Epithelial cell of proximal tubule (primary cell): ENCODE measurements at places on chromosomes 7 and 10. TPM values are rescaled to one million over a fixed set of nuclear protein-coding genes. Genes with fewer than 3 reads are reported as not detected.

DNA sequence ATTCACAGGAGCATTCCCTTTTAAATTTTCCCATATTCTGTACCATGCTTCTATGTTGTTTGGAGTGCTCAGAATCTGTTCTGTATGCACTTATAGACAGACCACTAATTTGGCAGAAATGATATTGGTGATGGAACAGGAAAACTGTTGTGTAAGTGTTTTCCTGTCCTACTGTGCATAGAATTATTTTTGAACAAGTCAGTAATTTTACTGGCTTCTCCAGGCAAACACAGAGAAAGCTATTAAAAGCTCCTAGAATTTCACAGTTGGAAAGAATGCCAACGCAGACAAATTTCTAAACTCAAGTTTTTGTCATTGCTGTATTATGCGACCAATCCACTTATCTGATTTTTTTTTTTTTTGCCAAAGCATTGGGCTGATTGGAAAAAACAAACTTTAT is 55.7 kb downstream of the ANKMY2 start:
- DNase-seq, result no peak

- no peak for DNase-seq
Measured at GRCh38 chr7:157851501-157852067, 514.8 kb downstream of the DNAJB6 start.

DNA sequence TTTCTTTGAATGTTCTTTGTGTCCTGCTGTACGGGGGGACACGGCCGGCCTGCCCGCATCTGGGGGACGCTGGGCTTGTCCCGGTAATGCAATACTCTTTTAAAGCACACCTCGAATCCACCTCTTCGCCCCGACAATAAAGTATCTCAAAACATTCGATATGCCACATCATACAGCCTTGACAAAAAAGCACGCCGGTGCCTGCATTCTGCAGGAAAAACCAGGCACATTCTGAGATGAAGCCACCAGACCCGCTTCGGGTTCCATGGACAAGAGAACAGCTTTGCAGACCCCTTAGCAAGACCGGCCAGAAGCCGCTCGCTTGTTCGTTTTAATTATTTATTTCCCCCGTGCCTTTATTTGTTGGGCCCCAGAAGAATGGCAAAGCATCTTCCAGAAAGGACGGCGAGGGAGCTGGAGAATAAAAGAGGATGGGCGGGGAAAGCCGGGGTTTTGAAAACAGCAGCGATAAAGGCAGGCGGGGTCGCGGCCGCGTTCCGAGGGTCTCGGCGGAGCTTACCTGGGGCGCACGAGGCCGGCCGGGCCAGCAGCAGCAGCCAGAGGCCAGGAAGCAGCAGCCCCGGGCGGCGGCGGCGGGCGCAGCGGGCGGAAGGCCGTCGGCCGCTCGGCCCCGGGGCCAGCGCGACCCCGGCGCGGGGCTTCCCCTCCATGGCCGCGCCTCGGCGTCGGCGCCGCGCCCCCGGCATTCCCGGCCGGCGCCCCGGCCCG is 462 bp downstream of the KIAA1549 start:
- no peak for DNase-seq

DNA sequence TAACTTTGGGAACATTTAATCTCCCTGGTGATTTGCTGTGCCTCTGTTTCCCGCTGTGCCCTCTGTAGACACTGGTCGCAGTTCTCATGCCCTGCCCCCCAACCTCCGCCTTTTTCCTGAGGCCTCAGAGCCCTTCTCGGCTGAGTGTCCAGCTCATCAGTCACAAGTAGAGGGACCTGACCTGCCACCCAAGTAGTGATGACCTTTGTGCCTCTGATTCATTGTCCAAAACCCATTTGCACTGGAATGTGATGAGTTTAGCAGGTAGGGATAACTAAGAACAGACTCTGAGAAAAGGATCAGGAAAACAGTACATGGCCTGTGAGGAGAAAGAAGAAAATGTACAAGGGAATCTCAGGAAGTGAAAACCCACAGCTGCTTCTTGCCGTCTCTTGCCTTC is 58.8 kb downstream of the LANCL2 start:
- DNase-seq, result no peak

DNA sequence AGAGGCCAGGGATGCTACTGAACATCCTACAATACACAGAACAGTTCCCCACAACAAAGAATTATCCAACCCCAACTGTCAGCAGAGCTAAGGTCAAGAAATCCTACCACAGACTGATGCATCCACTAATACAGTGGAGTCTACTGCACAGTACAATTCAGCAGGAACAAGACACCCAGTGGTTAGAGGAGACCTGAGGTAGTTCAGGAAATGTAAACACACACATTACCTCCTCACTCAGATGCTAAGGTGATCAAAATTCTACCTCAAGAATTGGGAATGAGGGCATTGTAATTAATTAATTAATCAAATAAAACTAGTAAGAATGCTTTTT is 91.4 kb downstream of the ZFAND4 start:
- DNase-seq, result no peak

GRCh38 chr10:123417414-123417813 is 248.7 kb upstream of the GPR26 start:
- DNase-seq, result no peak

- peak; percentile 71 for DNase-seq
Measured at GRCh38 chr10:110414548-110415309, 83.0 kb upstream of the DUSP5 start.

- no peak for DNase-seq
Measured at GRCh38 chr10:60444494-60445064, 54.9 kb upstream of the ANK3 start.

GRCh38 chr7:71707041-71707440 is 575.1 kb downstream of the GALNT17 start:
- DNase-seq, result no peak

DNA sequence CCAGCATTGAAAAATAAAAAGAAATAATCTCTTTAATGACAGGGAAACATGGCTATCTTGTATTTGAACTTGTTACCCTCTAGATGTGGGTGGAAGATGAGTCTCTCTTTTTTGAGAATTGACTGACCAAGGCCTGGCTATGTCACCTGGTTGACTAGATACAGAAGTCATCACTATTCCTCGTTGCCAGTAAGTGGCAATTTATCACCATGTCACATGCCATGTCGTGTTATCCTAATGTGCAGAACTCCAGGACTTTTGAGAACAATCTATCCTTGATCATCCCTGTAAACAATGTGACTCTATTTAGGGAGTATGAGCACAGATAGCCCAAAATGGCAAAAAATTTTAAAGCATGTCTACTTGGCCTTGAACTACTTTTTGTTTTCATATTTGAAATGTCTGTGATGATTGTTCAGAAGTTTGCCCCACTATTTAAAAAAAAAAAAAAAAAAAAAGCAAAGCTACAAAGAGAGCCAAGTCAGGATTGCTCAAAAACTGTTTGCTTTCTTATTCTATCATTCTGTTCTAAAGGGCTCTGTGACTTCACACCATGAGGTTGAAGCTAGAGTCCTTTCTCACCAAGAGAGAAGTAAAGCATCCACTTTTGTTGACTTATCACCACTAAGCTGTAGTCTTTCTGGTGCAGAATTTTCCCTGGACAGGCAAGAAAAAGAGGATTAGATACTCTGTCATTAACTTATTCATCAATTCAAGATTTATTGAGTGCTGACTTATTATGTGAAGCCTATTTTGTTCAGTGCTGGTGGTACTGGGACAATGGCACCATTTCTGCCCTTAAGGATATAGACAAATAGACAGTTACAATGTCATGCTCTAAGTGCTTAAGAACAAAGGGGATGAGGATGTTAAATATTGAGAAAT is 10.4 kb upstream of the WIPF3 start:
- DNase-seq, result no peak

- no peak for DNase-seq
Measured at GRCh38 chr7:39919646-39920045, 30.4 kb upstream of the CDK13 start.

- DNase-seq, result no peak
Measured at GRCh38 chr7:83096065-83096580, 66.6 kb downstream of the PCLO start.

DNA sequence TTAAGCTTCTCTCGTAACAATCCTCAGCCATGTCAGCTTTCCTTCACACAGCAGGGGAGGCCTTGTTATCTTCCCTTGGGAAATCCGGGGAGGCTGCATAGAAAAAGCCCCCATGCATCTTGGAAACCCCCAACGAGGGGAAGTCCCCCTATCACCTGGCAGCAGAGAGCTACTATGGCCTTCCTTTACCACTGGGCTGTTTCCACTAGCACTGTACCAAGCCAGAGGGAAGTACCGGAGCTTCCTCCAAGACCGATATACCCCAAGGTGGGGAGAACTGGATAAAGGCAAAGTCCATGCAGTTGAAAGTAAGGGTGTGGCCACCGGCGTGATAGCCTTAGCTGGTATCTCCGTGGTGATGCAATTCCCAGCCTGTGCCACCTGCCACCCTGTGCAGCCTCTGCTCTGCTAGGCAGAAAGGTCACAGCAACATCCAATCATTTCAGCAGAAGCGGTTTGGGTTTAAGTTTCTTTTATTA is 4.4 kb upstream of the CLIP2 start:
- no peak for DNase-seq

DNA sequence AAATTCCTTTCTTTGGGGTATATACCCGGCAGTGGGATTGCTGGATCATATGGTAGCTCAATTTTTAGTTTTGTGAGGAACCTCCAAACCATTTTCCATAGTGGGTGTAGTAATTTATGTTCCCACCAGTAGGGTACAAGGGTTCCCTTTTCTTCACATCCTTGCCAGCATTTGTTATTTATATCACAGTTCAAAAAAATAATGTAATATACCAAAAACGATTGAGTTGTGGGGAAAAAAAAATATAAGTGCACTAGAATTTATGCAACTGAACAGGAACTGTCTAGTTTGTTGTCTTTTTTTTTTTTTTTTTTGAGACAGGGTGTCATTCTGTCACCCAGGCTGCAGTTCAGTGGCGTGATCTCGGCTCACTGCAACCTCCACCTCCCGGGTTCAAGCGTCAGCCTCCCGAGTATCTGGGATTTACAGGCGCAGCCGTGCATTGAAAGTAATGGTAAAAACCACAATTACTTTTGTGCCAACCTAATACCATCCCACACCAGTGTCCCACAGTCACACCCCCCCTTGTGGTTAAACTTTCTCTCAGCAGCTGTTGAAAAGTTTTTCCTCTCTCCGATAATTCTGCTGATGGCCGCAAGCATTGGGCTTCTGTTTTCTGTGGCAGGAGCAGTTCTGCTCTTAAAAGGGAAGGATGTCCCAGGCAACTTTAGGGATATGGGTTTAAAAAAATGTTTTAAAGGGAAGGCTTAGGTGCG is 6.8 kb upstream of the LAT2 start:
- DNase-seq, result no peak

DNA sequence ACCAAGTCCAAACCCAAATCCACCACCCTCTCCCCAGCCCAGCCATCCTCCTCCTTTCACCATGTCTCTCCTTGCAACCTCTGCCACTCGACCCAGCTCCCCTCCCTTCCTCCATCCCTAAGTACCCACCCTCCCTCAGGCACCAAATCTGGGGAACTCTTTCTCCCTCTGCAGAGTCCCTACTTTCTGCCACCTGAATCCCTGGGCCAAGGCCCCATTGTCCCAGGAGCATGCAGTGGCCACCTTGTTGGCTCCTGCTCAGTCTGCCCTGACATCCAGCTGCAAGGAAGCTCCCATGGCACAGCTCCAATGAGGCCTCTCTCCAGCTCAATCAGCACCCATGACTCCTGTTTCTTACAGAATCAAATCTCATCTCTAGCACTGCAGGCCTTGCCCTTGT is 5.5 kb upstream of the UNC5B start:
- DNase-seq, result no peak

GRCh38 chr10:42864575-42864974 is 82.0 kb downstream of the BMS1 start:
- DNase-seq, result no peak

Gene LBX1
- not detected in 2 replicates for total RNA-seq

Gene DPP6
- total RNA-seq, result 1.2 TPM in 1 of 2 replicates, not detected in the other

Gene OR2F2
- total RNA-seq, result not detected in 2 replicates
